Suppressor macrophage treated with lipopolysaccharide for 4 hours (primary cell): ENCODE measurements at places on chromosomes 1 and 21.

- DNase-seq = peak; percentile 90
Measured at GRCh38 chr1:181062836-181063428, 25.6 kb upstream of the IER5 start.

DNA sequence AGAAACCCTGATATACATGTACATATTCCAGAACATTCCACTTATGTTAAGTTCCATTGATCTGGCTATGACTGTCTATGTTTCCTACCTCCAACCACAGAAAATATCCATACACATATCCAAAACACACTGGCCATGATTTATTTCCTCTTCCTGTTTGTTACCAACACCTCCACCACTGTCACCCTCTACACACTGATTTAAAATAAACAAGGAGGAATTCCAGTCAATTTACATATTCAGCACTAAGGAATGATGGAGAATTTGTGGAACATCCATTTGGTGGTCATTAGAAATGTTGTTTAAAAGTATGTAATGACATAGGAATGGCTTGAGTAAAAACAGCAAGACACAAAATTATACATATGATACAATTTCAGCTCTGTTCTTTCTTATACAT is 5.5 kb upstream of the STX6 start:
- DNase-seq = no peak

DNA sequence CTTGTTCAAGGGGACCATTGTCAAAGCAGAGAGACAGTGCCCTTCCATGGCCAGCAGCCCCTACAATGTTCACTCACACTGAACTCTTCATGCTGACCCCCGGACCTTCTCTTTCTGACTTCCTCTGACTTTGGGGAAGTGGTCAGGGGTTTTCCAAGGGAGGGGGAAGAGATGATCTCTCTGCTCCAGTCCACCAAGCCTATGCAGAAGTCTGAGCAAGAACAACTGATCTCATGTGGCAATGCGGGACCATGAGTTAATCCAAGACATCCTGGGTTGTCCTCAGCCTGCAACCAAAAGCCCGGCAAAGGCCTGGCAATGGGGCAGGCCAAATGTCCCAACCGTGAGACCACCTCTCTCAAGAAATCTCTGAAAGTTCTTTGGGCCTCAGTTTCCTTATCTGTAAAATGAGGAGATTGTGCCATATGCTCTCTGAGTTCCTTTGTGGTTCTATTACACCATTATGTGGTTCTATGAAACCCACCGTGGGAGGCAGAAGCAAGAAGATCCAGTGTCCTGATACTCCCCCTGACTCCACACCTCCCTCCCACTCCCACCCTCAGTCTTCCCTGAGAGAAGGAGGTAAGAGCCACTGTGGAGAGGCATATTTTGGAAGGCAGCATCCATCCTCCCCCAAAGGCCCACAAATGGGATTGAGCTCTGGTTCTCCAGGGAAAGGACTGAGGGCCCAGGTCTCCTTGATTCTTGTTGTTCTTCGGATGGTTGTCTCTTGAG is 11.8 kb upstream of the ARHGEF2 start:
- peak; percentile 96 for DNase-seq

GRCh38 chr1:160708801-160709200 is 2.8 kb downstream of the CD48 start:
- DNase-seq = peak; percentile 65

DNA sequence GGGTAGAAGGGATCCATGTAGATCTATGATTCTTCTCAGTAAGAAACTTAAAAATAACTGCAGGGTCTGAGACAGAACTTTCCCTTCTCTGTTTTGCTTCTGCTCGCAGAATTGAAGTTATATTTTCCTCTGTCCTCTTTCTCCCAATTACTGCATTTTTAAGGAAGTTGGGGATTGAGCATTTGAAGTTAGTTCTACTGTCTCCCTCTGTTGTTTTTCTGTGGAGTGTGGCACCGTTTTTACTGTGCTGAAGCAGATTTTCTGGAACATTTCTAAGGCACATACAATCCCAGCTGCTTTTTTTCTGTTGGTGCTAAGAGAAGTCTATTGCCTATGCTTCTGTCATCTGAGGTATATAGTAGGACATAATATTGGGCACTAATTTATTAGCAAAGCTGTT is 43.3 kb downstream of the RASAL2 start:
- DNase-seq = peak; percentile 43

DNA sequence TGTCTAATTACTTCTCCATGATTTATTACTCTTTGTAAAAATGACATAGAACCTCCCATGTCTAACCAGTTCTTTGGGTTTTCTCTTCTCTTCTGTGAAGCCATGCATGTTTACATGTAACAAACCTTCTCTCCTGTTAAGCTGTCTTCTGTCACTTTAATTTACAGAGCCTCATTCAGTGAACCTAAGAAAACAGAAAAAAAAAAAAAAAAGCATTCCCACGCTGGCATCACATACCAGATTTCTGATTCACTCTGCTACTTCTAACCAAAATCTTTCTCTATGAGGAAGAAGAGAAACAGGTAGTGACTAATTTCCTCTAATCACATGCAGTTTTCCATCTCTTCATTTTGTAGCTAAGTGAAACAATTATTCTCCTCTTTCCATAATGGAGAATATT is 141.4 kb upstream of the CXADR start:
- DNase-seq = no peak

DNA sequence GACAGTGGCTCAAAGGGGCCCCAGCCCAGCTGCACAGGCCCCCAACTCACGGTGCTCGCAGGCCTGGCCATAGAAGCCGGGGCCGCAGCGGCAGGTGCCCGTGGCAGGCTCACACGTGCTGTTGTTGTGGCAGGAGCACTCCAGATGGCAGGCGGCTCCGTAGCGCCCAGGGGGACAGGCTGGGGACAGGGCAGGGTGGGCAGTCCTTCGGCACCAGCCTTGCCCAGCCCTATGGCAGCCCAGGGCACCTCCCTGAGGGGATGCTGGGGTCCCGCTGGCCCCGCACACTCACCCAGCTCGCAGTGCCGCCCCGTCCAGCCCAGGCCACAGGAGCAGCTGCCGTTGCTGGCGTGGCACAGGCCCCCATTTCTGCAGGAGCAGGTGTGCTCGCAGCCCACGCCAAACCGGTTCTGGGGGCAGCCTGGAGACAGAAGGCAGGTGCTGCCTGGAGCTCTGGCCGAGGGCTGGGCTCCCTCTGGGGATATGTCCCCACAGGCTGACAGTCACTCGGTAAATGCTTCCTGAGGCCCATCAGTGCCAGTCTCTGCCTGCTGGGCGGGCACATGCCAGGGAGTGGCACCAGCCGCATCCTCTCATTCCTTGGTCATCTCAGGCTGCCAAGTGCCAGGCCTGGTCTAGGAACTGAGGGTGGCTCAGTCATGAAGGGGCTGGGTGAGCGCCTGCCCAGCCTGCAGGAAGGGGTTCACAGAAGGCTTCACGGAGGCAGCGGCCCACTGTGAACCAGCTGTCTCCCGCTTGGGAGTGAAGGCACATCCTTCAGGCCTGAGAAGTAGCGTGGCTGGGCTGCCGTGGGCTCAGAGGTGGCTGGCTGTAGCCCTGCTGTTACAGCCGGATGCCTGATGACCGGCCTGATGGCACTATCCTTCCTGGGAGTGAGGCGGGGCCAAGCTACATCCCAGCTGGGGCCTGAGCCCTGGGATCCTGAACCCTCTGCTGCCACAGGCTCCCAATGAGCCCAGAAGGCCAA is 40.1 kb downstream of the ARHGEF16 start:
- DNase-seq = no peak

GRCh38 chr1:23756676-23757075 is 13.4 kb downstream of the ELOA start:
- no peak for DNase-seq

GRCh38 chr1:200738327-200738948 is at the start of gene CAMSAP2:
TSS of gene CAMSAP2 (plus strand) at chr1:200738893. CDS start at chr1:200739828, 935 bp downstream.
- peak; percentile 84 for DNase-seq

DNA sequence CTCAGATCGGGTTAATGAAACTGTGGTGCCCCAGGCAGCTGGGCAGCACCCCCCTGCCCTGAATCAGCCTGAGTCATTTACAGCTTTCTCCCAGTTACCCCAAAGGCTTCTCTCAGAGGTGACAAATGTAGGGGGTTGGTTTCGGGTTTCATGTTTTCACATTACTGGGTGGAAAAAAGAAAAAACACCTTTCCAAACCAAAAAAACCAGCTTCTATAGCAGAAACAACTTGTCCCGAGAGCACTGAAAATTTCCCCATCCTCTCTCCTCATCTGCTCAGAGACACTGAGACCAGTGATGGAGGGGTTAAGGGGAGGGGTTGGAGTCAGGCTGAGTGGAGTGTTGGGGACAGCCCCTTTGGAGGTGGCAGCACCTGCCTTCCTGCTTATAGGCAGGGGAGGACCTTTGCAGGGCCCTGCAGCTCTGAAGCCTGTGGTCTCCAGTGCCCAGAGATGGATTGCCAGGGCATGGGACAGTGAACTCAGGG is 15.6 kb downstream of the UTP11 start:
- no peak for DNase-seq

DNA sequence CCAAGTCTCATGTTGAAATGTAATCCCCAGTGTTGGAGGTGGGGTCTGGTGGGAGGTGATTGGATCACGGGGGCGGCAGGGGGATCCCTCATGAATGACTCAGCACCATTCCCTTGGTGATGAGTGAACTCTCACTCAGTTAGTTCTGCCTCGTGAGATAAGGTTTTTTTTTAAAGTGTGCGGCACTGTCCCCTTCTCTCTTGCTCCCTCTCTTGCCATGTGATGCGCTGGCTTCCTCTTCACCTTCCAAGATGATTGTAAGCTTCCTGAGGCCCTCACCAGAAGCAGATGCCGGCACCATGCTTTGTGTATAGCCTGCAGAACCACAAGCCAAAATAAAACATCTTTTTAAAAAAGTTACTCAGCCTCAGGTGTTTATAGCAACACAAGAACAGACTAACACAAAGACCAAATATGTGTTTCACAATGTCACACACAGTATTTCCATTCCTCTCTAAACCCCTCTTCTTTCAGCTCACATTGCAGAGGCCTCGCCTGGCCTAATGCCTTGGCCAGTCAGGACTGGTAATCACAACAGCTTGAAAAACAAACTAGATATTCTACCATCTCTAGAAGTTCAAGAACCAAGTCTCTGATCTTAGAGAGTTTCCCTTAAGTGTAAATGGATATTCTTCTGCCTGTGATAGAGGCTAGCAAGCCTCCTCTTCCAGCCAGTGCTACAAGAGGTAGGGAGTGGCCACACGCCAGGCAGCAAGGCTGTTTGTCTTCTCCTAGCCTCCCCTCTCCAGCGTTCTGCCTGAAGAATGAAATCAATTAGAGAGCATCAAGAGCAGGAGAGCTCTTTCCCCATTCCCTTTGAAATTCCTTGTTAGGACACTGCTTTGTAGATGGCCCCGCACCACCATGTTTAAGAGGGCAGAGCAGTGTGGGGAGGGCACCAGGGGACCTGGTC is 19.6 kb upstream of the RAP1A start:
- DNase-seq = no peak

- no peak for DNase-seq
Measured at GRCh38 chr1:156045076-156045475, 8.5 kb downstream of the UBQLN4 start.

- no peak for DNase-seq
Measured at GRCh38 chr1:178512566-178513277, at the start of gene TEX35. TSS of gene TEX35 (plus strand) at chr1:178513109. CDS start at chr1:178513189, 80 bp downstream.

DNA sequence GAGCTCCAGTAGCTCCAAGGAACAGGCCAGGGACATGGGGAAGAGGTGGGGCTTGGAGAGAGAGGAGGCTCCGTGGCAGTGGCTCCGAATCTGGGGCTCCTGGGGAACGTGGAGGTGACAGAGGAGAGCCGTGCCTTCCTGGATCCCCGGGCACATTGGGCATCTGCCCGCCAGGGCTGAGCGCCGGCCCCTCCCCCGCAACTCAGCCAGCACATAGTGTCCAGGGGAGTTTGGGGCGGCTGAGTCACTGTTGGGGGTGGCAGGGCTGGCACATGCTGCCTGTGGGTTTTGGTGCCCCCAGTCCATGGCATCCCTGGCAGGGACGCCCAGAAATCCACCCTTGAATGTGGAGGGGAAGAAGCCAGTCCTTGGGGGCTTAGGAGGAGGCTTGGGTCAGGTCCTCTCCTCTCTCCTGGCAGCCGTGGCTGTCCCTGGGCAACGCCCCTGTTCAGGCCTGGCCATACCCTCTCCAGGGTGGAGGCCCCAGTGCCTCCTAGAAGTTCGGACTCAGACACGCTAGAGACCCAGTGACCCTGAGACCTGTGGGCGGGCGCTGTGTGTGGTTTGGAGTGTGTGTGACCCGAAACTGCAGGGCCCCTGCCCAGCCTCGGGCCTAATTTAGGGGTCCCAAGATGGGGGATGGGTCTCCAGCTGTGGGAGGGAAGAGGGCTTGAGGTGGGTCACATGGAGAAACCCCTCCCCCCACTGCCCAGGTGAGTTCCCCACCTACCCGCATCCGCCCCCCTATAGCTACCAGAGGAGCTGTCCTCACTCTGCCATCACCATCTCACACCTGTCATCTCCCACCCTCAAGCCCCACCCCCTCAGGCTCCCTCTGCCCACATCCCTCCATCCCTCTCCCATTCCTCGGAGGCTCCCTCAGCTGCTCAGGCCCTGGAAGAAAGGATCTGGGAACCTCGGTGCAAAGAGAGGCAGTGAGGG is 1.6 kb downstream of the HSPB7 start:
- no peak for DNase-seq

- no peak for DNase-seq
Measured at GRCh38 chr1:66452982-66453381, 81.0 kb upstream of the SGIP1 start.

- DNase-seq = no peak
Measured at GRCh38 chr1:97254731-97255463, 533.3 kb downstream of the PTBP2 start.

GRCh38 chr21:29232530-29233255 is 66.0 kb upstream of the BACH1 start:
- no peak for DNase-seq

DNA sequence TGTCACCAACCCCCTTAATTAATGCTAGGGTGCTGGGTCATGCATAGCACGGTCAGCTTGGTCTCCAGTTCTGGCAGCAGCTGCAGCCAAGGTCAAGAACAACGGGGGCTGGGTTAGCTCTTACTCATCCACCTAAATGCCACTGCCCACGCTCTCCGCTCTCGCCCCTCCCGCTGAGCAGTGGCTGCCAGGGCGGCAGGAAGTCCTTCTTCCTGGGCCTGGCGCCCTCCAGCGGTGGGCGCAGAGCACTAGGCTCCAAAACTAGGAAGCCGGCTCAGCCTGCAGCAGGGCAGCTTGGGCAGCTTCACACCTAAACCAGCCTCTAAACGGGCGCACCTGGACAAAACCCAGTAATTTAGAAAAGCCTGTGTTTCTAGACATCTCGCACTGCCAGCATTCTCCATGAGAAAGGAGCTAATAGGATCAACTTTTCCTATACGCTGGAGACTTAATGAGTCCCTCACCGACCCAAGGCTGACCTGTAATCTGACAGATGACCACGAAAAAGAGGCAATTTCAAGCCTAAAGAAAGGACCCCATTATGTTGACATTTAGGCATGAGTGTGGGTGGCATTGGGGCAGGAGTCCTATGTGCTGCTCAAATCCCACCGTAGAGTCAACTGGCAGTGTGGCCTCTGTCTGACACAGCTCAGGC is 78.4 kb upstream of the LRRN2 start:
- DNase-seq = peak; percentile 81

DNA sequence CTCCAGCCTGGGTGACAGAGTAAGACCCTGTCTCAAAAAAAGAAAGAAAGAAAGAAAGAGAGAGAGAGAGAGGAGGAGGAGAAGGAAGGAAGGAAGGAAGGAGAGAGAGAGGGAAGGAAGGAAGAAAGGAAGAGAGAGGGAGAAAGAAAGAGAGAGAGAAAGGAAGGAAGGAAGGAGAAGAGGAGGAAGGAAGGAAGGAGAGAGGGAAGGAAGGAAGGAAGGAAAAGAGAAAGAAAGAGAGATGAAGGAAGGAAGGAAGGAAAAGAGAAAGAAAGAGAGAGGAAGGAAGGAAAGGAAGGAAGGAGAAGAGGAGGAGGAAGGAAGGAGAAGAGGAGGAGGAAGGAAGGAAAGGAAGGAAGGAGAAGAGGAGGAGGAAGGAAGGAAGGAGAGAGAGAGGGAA is 82.2 kb upstream of the ATP1B1 start:
- DNase-seq = no peak
